ENCODE measurements at places on chromosomes 11 and 22. TPM values are rescaled to one million over a fixed set of nuclear protein-coding genes. Genes with fewer than 3 reads are reported as not detected.

Gene SGSM1
- polyA plus RNA-seq: 0.19 TPM

DNA sequence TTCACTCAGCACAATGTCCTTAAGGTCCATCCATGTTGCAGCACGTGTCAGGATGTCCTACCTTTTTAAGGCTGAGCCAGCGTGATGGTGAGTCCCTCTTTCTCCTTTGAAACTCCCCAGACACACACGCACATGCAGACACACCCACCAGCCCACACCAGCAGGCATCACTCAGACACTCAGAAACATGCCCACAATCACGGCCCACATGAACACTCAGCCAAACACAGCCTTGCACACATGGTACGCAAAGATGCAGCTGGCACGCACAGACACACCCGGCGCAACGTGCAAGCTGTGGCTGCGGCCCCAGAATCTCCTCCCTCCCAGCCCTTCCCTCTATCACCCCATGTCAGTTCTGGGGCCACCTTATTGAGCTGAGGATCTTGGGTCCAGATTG, 8.0 kb downstream of the FADS3 start:
- DNase-seq: no peak

DNA sequence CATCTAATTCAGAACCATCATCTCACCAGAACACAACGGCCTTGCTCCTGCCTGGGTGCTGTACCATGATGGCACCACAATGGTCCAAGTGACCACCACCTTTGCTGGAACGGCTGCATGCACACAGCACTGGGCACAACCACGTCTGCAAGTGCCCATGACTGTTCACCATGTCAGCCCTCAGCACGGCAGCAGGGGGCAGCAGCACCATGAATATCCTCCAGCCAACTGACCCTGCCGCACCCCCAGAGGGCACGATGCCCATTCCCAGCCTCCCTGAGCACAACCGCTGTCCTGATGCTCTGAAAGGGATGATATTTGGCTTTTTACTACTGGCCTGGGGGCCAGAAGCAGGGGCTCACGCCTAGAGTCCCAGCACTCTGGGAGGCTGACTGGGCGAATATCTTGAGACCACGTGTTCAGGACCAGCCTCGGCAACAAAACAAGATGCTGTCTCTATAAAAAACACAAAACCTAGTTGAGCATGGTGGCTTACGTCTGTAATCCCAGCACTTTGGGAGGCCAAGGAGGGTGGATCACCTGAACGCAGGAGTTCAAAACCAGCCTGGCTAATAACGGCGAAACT, 25.7 kb downstream of the DRD4 start:
- DNase-seq: no peak

Gene PIWIL4
- 5.6 TPM for polyA plus RNA-seq

Gene UBQLN3
- not detected for polyA plus RNA-seq

GRCh38 chr11:69272831-69273485, 21.0 kb upstream of the MYEOV start:
- DNase-seq: no peak

GRCh38 chr11:2380807-2381350, 3.8 kb downstream of the CD81 start:
- DNase-seq: no peak

Gene GNG3
- polyA plus RNA-seq: 0.61 TPM

DNA sequence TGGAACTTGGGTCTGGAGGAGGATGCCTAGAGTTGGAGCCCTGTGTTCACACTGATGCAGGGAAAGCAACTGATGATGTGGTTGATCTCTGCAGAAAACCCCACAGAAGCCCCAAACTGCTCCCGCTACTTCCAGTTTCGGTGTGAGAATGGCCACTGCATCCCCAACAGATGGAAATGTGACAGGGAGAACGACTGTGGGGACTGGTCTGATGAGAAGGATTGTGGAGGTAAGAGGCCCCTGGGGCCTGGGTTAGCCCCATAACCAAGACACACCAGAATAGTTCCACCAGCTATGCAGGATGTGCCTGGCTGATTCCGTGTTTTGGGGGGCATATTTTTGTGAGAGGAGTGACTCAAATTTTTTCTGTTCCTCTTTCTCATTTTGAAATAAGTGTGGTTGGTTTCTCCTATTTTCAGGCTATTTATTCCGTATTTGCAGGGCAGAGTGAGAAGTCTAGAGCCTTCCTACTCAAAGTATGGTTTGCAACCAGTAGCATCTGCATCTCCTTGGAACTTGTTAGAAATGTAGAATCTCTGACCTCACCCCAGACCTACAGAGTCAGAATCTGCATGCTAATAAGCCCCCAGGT, 137.3 kb upstream of the SORL1-AS1 start:
- no peak for DNase-seq

DNA sequence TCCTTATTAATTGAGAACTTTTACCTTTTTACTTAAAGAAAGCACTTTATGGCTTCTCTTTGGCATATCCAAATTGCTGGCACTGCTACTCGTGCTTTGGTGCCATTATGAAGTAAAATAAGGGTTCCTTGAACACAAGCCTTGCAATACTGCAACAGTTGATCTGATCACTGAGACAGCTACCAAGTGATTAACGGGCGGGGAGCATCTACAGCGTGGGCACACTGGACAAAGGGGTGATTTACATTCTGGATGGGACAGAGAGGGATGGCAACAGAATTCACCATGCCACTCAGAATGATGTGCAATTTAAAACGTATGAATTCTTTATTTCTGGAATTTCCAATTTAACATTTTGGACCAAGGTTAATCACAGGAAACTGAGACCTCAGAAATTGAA, 7.7 kb downstream of the CHRDL2 start:
- no peak for DNase-seq

- no peak for DNase-seq
Observed at GRCh38 chr11:38824573-38824972, 2226.5 kb upstream of the RAG2 start.

DNA sequence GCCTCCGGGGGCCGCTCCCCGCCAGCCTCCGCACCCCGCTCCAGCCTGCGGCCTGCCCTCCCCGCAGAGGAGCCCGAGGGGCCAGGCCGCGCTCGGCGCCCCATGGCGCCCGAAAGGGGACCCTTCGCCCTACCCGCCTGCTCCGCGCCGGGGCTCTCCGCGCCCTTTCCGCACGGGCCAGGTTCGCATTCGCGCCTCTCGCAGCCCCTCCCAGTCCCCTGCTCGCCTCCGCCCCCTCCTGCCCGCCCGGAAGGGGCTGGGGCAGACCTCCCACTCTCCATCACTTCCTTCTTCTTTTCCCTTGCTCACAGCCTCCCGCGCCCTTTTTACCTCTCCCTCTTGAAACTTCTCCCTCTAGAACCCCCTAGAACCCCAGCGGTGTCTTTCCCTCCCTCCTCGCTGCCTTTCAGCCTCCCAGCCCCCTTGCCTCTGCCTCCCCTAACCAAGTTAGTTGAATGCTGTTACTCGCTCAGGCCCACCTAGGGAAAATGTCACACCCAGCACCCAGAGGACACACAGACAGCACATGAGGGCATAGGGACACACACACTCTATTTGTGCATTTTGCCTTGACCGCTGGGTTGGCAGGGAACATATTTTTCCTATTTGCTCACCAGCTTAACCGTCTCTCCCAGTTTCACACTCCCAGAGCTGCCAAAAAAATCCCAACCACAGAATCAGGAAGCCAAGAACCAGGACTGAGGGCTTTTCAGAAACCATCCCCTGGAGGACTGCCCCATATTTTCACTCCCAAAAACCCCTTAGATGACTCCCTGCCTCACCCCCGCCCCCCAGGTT, at the start of gene SLC43A3:
Gene SLC43A3, minus strand, starts transcription at position 193 of the 798 bp plus-strand sequence. CDS start 949 bp downstream, outside the sequence.
- DNase-seq: peak; percentile 89

GRCh38 chr11:118304568-118305248, at the start of gene CD3E:
Gene CD3E (plus strand): TSS chr11:118304730. CDS start chr11:118304953, 223 bp downstream.
- no peak for DNase-seq

Data from hindlimb muscle (tissue), 1 donor.